CD4-positive, alpha-beta T cell treated with Interferon alpha-2 for 1 hour (primary cell): ENCODE measurements at places on chromosomes 11 and 22.

- no peak for DNase-seq
Measured at GRCh38 chr11:114399490-114400215, 658 bp downstream of the C11orf71 start.

- no peak for DNase-seq
Measured at GRCh38 chr22:46355996-46356471, 20.5 kb downstream of the TRMU start.

DNA sequence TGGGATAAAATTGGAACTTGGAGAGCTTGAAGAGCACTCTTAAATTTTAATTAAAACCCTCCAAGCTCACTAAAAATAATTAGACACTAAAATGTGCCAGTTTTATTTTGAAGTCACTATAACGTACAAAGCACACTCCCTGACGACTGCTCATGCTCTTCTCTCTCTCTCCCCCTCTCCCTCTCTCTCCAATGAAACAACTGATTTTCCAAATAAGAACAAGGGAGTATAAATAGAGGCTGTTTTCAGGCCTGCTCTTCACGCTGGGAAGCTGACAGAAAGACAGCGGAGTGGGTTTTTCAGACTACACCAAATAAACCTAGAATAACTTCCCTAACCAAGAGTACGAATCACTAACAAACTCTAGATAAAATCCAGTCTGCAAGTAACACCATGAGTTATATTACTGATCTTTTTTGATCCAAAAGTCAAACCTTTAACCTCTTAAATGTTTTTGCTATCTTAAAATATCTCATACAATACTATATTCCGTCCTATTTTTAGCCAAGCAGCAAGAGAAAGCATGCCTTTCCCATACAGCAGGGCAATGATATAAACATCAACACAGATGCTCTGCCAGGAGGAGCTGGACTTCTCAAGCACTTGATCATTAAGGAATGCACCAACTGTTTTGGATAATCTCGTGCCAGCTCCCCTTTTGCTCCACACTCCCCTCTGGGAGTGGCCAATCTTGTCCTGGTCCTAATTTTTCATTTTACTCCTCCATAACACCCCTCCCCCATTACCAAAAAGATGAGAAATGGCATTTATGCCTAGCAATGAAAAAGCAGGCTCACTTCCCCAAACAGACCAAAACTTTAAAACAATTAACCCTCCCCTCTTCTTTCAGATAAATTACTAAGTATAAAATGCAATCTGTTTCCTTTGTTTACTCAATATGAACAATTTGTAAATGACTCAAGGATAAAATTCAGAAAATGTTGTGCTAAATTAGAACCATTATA, 116.9 kb downstream of the SOX6 start:
- DNase-seq: no peak

DNA sequence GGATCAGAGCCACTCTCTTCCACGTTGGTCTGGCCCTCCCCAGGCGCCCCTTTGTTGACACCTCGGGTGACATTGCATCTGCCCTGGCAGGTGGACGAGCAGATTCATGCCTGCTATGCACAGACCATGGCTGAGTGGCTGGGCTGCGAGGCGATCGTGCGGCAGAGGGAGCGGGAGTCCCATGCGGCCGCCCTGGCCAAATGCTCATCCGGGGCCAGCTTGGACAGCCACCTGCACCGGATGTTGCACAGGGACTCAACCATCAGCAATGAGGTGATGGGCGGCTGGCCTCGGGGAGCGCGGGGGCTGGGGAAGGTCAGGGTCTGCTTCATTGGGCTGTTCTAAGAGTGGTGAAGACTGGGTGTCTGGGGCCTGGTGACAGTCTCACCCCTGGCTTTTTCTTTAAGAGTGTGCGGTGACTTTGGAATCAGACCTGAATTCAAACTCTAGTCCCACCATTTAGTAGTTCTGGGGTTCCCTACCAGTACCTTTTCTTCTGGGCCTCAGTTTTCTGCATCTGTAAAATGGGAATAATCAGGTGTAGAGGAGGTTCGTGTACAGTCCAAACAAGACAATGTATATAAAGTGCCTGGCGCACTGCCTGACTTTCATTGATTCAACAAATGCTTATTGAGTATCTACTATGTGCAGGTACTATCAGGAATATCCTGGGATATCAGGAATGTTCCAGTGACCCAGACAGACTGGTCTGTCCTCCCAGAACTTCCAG, 53.0 kb downstream of the LHFPL7 start:
- DNase-seq: no peak

GRCh38 chr11:64455456-64456261, 96.7 kb downstream of the RPS6KA4 start:
- no peak for DNase-seq

DNA sequence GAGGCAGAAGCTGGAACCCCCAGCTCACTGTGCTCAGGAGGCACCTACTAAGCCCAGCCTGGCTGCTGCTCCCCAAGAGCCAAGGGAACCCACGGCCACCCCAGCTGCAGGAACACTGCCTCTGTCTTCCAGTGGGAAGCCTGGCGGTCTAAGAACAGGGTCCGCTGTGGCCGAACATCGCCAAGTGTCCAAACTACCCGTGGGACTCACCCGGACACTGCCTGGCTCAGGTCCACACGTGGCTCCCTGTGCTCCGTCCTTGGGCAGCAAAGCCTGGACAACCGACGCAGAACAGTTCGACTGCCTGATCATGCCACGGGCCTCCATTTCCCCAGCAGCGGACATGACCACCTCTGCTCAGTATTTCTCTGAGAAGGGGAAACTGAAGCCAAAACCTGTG, 747.0 kb downstream of the BRD1 start:
- DNase-seq: no peak

DNA sequence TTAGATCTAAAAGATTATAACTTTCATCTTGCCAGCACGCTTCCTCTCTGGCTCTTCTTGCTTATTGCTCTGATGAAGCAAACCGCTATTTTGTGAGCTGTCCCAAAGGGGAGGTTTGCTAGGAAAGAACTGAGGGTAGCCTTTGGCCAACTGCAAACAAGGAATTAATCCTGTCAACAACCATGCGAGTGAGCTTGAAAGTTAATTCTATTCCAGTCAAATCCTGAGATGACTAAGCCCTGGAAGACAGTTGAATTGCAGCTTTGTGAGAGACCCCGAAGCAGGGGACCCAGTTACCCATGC, 10.3 kb upstream of the RNF141 start:
- no peak for DNase-seq

- no peak for DNase-seq
Measured at GRCh38 chr11:126380909-126381308, 25.4 kb downstream of the ST3GAL4 start.

DNA sequence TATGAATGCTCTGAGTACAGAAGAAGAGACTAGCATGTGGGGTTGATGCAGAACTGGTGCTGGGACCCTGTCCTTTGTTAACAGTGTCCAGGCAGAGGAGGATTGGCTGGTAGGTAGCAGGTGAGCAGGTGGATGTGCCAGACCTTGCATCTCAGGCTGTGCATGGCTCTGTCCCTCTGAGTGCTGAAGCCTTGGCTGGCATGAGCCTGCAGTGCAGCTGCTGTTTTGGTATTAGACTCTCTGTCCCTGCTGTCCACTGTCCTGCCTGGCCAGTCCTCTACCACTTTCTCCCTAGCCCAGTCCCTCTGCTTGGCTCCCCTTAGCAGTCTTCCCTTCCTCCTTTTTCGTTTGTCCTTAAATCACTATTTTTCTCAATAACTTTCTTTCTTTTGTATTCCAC, 213.6 kb upstream of the ZBED5 start:
- no peak for DNase-seq

GRCh38 chr11:35109041-35109440, 29.9 kb upstream of the CD44 start:
- DNase-seq: no peak

DNA sequence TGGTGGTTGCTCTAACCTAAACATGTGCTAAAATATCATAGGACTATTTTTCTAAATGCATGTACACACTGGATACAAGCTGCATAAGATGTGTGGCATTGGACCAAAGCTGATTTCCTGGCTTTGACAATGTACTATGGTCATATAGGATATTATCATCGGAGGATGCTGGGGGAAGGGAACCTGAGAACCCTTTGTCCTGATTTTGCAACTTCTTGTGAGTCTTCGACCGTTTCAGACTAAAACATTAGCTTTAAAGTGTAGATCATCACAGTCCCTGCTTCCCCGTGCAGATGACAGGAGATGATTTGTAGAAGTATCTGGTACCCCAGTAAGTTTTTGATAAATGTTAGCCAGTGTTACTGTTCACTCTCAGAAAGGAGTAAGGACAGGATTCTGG, 554.7 kb downstream of the MIAT start:
- DNase-seq: no peak

DNA sequence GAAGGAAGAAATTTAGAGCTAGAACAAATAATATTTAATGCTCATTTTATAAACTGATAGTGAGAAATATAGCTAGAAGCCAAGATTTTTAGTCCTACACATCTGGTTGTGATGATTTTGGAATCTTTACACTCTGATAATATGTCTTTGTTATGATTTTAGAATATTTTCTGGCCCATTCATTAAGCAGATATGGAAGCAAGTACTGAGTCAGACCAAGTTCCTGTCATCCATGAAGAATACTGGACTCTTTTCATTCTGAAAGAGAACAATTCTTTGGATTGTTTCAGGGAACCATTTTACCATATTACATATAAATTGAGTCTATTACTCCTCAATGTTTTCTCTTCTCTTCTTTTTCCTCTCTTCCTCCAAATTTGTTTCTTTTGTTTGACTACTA, 227.4 kb downstream of the TMEM135 start:
- DNase-seq: no peak

DNA sequence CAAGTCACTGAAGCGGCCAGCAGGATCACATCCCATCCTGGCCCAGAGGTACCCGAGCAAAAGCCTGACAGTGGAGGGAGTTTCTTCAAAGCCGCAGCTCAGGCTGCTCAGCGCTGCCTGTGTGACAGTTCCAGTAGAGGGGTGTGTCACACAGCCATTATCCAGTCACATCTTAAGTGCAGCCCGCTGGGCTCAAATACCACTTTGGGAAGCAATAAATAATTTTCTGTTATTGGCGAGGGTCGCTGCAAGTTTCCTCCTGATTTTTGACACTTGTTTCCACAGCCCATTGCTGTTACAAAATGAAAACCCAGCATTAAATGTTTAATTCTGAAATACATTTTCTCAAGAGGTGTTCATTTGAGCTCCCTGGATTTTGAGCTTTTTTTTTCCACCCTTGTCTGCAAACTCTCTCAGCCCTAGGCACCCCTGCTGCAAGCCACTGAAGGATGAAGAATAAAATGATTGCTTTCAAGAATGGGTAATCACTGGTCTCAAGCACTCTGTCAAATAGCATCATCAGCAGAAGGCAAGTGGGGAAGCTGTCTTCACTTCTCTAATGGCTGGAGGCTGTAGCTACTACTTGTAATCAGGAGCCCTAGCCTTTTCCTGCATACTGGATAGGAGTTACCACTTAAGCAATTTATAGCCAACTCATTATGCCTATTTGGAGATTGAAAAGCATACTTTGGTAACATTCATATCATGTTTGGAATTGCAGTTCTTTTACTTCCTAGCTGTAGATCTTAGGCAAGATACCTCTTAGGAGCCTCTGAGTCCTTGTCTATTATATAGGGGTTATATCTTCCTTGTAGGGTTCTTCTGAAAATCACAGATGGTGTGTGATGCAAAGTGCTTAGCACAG, 373.7 kb downstream of the METTL15 start:
- no peak for DNase-seq

DNA sequence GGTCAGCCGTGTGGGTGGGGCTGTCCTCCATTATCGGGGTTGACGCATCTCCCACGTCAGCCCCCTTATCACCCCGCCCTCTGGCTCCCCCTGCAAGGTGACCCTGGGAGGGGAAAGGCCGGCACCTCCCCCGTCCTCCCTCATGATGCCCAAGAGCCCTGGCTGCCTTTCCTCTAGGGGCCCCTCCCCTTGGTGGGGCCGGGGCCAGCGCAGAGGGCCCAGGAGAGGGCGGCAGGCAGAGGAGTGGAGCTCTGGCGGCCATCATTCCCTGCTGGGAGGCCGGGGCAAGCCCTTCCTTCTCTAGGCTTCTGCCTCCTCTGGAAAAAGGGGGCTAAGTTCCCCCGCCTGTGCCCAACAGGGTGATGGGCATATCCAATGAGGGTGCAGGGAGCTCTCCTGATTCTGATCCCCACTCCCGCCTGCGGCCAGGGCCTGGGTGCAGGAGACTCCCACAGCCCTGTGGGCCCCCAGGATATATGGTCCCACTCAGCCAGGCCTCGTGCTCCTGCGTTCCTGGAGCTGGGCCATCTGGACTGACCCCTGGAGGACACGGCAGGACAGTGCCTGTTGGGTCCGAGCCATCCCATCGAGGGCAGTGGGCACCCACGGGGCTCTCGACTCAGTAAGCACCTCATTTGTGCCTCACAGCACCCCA, 12.3 kb downstream of the MYRF start:
- no peak for DNase-seq

DNA sequence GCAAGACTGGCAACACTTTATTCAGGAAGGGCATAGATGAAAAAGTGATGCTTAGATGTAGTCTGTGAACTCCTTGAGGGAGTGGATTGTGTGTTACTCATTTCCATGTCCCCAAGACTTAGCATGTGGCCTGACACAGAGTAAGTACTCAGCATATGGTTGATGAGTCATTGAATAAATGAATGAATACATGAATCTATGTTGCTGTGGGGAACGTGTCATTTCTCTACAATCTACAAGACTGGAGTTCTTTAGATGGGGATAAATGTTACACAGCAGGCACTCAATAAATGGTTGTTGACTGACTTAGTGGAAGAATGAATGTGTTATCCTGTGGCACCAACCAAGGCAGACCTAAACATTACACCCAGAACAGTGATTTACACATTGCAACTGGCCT, 17.9 kb downstream of the BPIFC start:
- DNase-seq: no peak

DNA sequence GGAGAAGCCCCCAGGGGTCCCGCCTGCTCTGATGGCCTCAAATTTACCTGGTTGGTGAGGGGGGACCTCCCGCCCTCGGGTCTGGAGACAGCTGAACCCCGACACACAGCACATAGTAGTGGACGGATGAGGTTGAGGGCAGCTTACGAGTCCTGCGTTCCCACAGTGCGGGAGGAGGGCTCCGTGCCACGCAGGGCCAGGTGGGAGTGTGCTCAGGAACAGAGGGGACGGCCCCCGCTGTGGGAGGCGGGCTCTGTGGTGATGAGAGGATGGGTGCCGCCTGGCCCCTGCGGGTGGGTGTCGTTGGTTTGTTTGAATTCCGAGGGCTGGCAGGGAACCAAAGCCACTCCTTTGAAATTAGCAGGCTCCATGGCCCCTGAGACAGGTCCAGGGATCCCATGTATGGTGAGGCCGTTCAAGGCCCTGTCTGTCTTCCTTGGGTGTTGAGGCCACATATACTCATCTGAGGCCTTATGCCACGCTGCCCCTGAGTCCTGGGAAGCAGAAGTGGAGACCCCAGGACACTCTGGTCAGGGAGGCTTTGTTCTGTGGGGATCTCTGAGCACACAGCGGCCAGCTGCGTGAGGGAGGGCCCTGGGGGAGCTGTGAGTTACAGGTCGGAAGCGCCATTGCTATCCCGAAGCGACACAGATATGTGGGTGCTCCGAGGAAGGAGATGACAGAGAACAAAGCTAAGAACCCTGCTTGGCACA, 21.9 kb downstream of the NADSYN1 start:
- no peak for DNase-seq

- no peak for DNase-seq
Measured at GRCh38 chr11:102241026-102241425, 76.3 kb upstream of the BIRC3 start.

- DNase-seq: no peak
Measured at GRCh38 chr11:71383461-71383860, 64.7 kb downstream of the DHCR7 start.
